ENCODE measurements at places on chromosomes 12 and 14.

DNA sequence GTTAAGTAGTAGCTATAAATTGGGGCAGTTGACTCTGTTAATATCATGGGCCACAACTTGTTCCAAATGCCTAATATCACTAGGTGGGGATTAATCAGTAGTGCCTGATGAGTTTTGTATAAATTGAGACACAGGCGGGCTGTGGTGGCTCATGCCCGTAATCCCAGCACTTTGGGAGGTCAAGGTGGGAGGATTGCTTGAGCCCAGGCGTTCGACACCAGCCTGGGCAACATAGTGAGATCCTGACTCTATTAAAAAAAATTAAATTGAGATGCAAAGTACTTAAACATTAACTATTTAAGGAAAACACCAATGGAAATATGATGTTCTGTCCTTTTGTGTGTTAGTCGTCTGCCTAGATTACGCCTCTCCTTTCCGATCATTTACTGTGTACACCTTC is 9.0 kb downstream of the PAPOLA start:
- DNase-seq: no peak

GRCh38 chr14:93035917-93036651 is 79.6 kb downstream of the ITPK1 start:
- no peak for DNase-seq

DNA sequence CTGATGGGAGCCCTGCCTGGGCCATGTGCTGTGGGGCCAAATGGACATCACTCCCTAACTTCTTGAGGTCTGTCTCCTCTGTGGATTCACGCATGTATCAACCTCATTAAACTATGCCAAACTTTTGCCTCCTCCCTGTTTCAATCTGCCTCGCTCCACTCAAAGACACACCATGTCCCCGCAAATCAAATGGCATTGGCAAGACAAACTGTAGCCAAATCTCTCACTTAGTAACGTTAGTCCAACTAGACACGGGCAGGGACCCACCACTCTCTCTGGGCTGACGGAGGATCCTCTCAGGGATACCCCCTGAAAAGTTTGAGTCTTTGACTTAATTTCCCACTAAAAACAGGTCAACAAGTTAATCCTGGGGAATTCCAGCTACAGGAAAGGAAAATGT is 8.0 kb downstream of the ZBTB39 start:
- no peak for DNase-seq

DNA sequence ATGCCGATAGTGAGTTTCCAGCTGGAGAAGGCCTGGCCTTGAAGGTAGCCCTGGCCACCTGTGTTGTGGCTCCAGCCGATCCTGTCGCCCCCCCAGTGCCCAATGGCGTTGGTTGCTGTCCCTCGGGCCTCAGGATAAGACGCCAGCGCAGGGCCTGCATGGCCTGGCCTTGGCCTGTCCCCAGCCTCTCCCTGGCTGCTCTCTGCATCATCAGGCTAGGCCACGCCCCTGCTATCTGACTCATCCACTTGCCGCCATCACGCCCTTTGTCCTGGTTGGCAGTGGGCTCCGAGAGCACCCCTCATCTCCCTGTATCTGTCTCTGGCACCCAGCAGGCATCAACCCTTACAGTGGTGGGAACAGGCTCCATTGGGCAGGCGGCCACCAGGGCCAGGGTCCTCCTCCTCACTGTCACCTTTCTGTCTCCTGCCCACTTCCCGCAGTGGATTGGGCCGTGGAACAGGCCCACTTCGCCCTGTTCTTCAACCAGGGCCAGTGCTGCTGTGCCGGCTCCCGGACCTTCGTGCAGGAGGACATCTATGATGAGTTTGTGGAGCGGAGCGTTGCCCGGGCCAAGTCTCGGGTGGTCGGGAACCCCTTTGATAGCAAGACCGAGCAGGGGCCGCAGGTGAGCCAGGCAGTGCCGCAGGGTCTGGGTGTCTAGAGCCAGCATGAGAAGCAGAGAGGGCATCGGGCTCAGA is 25.6 kb downstream of the ALDH2 start:
- DNase-seq: no peak

DNA sequence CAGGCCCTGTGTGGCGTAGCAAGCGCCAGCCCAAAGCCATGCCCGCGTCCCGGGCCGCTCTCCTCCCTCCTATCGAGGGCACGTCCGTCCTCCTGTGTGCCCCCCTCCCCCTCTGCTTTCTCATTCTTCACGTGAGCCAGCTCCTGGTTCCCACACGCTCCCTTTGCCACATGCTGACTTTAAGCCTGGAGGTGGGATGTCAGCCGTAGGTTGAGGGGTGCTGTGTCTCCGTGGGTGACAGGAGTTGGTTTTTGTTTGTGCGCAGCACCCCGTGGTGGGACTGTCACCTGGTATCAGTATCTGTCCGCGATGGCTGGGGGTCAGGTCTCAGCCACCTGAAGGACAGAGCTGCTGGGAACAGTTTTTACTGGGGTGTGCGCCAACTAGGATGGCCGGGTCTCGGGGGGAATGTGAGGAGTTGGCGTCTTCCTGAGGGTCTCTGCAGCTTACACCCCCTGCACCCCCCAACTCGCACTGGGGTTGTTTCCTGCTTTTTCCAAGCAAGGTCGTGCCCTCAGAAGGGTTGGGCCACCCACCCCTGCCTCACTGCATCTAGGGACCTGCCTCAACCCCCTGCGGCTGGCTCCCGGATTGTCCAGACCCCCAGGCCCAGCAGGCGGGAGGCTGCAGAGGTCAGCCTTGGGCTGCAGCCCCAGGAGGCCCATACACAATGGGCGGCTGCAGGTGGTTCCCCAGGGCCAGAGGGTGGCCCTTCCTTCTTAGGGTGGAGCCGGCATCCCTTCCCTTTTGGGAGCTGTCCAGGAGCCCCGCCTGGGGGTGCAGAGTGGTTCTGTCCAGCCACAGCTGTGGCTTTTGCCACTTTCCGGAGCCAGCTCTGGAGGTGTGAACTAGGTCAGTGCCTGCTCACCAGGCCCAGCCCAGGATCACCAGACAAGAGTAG is 7.3 kb downstream of the ULK1 start:
- DNase-seq: no peak

- DNase-seq: no peak
Measured at GRCh38 chr12:110697236-110697635, 8.3 kb upstream of the HVCN1 start.

GRCh38 chr14:99659333-99659741 is 14.4 kb downstream of the HHIPL1 start:
- DNase-seq: no peak

GRCh38 chr12:70557583-70558191 is 79.5 kb downstream of the PTPRB start:
- DNase-seq: no peak

- DNase-seq: peak; percentile 84
Measured at GRCh38 chr14:67695394-67695949, at the start of gene RDH11. Gene RDH11 (minus strand): TSS chr14:67695764. CDS start chr14:67695703, 61 bp downstream.

DNA sequence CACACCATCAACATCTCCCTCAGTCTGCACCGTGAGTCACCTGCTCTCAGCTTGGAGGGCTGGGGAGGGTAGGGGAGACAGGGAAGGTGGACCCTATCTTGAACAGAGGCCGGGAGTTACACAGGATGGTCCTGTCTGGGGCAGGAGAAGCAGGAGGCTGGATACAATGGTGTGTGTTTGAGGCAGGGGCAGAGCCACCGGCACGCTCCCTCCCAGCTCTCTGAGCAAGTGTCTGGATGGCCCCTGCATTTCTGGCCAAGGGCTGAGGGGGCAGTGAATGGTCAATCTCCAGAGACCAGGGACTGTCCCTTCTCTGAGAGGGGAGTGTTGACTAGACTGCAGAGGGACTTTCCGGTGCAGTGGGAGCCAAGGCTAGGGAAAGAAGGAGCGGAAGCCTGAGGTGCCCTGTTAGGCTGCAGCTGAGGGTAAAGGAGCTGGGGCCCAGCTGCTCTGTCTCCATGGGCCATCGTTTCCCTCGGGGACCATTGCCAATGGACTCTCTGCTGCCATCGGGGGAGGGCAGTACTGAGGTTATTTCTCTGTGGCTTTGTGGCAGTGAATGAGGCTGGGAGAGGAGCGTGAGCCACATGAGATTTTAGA is 1.9 kb downstream of the LRP1-AS start:
- no peak for DNase-seq

DNA sequence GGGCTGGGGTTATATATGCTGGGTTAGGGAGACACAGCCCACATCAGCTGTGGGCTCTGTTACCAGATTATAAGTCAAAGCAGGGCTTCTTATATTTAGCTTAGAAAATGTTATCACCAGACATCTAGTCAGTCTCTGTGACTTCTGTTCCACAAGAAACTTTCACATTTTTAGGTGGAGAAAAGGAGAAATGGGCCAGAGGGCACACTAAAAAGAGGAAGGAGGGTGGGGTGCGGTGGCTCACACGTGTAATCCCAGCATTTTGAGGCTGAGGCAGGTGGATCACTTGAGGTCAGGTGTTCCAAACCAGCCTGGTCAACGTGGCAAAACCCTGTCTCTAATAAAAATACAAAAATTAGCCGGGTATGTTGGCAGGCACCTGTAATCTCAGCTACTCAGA is 28.0 kb upstream of the SLC38A1 start:
- DNase-seq: no peak

DNA sequence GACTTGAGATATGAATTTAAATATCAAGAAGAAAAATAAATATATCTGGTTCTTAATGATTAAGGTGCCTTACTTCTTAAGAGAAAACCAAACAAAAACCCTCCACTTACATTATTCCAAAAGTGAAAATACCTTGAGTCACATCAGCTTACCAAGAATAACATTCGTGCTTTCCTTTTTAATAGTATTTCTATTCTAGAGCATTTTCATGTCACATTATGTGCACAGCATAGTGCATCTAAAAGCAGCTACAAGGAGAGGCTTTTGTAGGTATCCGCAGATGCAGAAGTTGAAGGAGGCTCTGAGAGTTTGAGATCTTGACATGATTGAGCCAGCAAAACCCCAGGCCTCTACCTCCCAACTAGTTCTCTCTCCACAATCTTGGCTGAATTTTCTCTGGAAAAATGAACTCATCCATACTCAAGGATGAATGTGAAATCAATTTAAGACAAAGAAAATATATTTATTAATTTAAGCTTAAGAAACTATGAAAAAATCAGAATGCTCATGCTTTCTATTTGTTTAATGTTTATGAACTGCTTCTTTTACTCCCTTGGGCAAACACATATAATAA is 275.0 kb downstream of the AKAP6 start:
- no peak for DNase-seq

GRCh38 chr14:103839579-103839978 is 7.8 kb downstream of the PPP1R13B start:
- no peak for DNase-seq

DNA sequence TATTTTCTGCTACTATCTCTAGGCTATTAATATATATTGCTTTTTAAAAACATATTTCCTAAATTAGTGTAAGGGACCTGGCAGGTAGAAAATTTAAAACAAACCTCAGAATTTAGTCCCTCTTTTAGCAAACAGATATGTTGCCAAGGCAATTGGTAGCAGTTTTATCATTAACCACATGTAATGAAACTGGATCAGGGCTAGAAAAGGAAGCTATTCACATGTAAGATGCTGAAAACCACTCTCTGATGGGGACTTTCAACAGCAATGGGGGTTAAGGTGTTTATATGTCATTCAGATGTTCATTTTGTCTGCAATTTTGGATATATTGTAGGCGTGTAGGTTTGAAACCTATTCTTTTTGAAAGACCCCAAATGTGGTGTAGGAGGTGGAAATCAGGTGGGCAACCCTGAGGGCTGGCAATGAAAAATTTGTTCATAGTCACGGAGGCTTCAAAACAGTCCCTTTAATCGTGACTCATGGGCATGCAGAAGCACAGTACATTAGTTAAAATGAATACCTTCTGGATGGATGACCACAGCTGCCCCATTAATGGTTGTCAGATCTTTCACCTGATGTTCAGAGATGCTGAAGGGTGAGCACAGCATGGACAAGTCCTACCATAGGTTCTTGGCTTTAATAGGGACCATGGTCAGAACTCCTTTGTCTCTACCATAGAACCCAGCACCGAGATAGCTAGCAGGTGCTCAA is 5.9 kb upstream of the PKP2 start:
- no peak for DNase-seq

- no peak for DNase-seq
Measured at GRCh38 chr12:119989731-119990381, 820 bp downstream of the BICDL1 start.

- no peak for DNase-seq
Measured at GRCh38 chr12:5264006-5264405, 167.9 kb upstream of the NTF3 start.

DNA sequence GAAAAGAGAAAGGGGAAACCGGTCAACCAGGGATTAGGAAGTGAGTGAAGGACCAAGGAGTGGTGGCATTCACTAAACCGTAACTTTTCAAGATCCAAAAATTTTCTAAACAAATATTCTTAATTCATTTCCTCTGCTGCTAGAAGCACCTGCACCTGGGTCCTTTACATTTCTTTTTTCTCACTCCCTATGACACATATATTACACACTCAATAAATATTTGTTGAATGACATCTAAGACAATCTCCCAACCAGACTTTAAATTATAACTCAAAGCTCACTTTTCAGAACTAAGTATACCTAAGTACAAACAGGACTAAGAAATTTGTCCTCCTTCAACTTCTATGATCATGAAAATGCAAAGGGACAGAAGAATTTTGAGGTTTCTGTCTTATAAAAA is 11.1 kb downstream of the TTC5 start:
- DNase-seq: no peak

DNA sequence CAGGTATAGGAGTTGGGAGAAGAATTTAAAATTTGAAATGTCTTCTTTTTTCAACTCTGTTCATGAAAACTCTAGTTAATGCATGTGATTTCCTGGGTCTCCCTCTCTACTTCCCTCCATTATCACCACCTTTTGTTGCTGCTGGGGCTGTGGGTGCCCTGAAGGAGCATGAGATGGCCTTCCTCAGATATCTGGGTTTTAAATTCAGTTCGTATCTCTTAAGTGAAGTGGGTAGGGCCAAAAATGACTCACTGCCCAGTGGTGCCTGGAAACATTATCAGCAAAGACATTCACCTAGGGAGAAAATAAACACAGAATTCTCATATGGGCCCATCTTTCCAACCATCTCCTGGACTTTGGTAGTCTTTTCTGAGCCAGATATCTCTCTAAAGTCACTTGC is 234.9 kb upstream of the PLEKHG7 start:
- DNase-seq: no peak

- no peak for DNase-seq
Measured at GRCh38 chr12:6225630-6226001, 25.4 kb downstream of the CD9 start.

GRCh38 chr12:122009741-122010140 is 11.9 kb upstream of the BCL7A start:
- no peak for DNase-seq

- DNase-seq: no peak
Measured at GRCh38 chr14:58299401-58300330, 1.3 kb downstream of the ARID4A start.

GRCh38 chr14:76584271-76584702 is 177.0 kb upstream of the VASH1 start:
- DNase-seq: peak; percentile 39

DNA sequence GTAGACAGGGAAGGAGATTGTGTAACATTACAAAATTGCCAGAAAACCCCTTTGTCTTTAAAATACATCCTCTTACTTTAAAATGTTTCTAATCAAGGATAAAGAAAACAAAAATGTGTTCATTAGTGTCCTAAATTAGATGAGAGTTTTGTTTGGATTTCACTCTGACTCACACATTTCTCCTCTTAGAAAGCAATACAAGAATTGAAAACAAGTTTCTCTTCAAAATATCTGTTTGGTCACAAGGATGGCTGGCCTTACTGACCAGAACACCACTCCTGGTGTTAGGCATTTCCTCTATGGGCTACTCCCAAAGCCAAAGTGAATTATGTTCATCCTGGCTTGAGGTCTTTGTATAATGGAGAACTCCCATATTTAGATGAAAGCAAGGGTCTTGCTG is 6.4 kb downstream of the GUCY2C start:
- no peak for DNase-seq

- DNase-seq: no peak
Measured at GRCh38 chr12:108678104-108678730, 44.5 kb upstream of the SELPLG start.
